Left ventricle myocardium inferior (tissue), 1 donor: ENCODE measurements at places on chromosomes 6 and 20. TPM values are rescaled to one million over a fixed set of nuclear protein-coding genes. Genes with fewer than 3 reads are reported as not detected.

- peaks cover 39% of the 10 kb centered on the region for H3K4me1 ChIP-seq
- H3K4me3 ChIP-seq, result peak overlapping the region; percentile 75
- H3K27ac ChIP-seq, result peak overlapping the region; percentile 93
- no peaks in the 10 kb centered on the region for H3K36me3 ChIP-seq
- DNase-seq, result no peak
Observed at GRCh38 chr6:7546020-7546369, 4.5 kb downstream of the DSP start.

DNA sequence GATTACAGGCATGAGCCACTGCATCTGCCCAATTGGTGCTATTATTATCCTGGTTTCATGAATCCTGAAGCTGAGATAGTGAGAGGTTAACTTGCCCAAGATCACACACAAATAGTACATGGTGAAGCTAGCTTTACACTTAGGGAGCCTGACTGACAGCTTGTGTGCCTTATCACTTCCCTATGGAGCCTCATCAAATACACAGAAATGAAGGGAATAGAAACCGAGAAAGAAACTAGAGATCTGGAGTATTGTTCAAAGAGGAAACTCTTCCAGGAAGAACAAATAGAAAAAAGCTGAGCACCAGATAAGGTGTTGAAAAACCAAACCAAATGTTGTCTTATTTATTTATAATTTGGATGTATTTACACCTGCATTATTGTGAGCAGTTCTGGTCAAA is 155.0 kb upstream of the CITED2 start:
- H3K27me3 ChIP-seq, result no peaks in the 10 kb centered on the region
- no peak overlapping the region for H3K27ac ChIP-seq
- H3K36me3 ChIP-seq, result no peaks in the 10 kb centered on the region
- peaks cover 8% of the 10 kb centered on the region for H3K4me1 ChIP-seq
- no peak for DNase-seq

- H3K27me3 ChIP-seq, result no peaks in the 10 kb centered on the region
- peaks cover 23% of the 10 kb centered on the region for H3K4me1 ChIP-seq
- no peaks in the 10 kb centered on the region for H3K36me3 ChIP-seq
- H3K4me3 ChIP-seq, result no peak overlapping the region
- DNase-seq, result no peak
Observed at GRCh38 chr6:163952005-163952404, 537.5 kb downstream of the QKI start.

DNA sequence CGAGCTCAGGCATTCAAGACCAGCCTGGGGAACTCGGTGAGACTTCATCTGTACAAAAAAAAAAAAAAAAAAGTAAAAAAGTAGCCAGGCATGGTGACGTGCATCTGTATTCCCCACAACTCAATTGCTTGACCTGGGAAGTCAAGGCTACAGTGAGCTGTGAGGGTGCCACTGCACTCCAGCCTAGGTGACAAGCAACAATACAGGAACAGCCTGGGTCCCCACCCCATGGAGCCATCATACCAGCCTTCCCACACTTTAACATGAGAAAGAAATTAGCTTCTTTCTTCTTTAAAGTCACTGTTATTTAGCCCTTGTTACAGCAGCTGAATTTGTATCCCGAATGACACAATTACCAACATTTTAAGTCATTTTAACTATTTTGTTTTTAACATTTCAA is 56.1 kb downstream of the SCML4 start:
- no peak overlapping the region for H3K4me3 ChIP-seq
- H3K27ac ChIP-seq, result no peak overlapping the region
- H3K27me3 ChIP-seq, result peaks cover 12% of the 10 kb centered on the region
- no peak for DNase-seq

GRIK2 gene
- total RNA-seq, result 11.3 TPM

DEFB132 gene
- not detected for total RNA-seq

TP53TG5 gene
- 0.80 TPM for total RNA-seq

CYP39A1 gene
- total RNA-seq, result 5.4 TPM

FAM83B gene
- 0.63 TPM for total RNA-seq

BTNL2 gene
- not detected for total RNA-seq

GRCh38 chr20:6492271-6493055 is 275.0 kb upstream of the BMP2 start:
- no peaks in the 10 kb centered on the region for H3K27me3 ChIP-seq
- H3K27ac ChIP-seq, result no peak overlapping the region
- no peaks in the 10 kb centered on the region for H3K36me3 ChIP-seq
- no peak for DNase-seq
- no peaks in the 10 kb centered on the region for H3K4me1 ChIP-seq
- peak overlapping the region; percentile 12 for H3K4me3 ChIP-seq

DNA sequence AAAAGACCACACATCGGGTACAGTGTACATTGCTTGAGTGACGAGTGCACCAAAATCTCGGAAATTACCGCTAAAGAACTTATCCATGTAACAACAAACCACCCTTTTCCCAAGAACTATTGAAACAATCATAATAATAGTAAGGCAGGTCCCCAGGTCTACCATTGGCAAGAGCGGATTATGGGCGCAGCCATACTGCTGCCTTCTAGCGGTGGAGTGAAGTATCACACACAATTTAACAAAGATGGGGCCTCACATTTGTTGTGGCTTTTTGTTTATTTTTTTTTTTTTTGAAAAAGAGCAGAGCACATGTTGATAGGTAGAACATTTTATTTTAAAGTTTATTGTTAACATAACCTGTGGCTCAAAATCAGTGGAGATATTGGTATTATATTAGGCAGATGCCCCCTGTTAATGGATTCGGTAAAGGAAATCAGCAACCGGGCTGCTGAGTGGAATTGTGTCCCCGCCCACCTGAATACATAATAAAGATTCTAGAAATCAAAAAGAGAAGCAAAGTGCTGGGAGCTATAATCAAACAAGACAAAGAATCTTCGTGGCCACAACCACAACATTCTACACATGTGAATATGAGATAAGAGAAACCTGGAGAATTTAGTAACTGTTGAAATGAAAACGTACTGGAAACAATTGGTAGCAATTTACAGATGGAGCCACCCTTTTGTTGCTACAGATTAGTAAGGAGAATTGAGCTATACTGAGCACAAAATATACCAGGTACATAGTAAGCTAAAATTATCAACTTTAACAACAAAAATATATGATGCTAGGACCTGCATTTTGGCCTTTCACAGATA is 94.2 kb upstream of the EXOC2 start:
- DNase-seq, result no peak
- no peaks in the 10 kb centered on the region for H3K4me1 ChIP-seq
- no peak overlapping the region for H3K4me3 ChIP-seq

- DNase-seq, result no peak
- no peaks in the 10 kb centered on the region for H3K27me3 ChIP-seq
- H3K27ac ChIP-seq, result no peak overlapping the region
- H3K36me3 ChIP-seq, result no peaks in the 10 kb centered on the region
- H3K4me3 ChIP-seq, result no peak overlapping the region
- H3K4me1 ChIP-seq, result peaks cover 21% of the 10 kb centered on the region
Observed at GRCh38 chr6:47653706-47654105, 44.7 kb upstream of the ADGRF4 start.

DNA sequence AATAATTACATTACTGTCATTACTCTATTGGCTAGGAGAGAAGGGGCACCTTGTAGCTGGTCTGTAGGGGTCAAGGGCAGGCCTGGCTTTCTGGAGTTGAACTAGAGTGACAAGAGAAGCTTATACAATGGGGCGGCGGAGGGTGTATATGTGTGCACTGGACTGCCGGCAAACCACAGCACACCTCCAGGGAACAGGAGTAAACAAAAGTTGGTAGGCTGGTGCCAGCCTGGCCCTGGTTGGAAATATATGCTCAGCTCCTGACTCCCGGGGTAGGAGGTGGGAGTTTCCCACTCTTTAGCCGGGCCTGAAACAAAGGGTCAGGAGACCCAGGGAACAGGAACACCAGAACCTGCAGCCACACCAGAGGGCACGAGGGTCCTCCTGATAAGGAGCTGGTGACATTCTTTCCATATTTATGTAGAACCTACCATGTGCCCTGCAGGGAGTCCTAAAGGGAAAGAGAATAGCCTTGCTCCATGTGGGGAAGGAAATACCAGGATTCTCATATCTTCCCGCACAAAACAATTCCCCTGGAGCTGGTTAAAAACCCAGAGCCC is 5.1 kb downstream of the C6orf132 start:
- peaks cover 13% of the 10 kb centered on the region for H3K4me1 ChIP-seq
- H3K4me3 ChIP-seq, result no peak overlapping the region
- peaks cover 12% of the 10 kb centered on the region for H3K27me3 ChIP-seq
- no peak for DNase-seq
- no peak overlapping the region for H3K27ac ChIP-seq

C6orf52 gene
- total RNA-seq, result 1.5 TPM

- DNase-seq, result no peak
- peaks cover 15% of the 10 kb centered on the region for H3K36me3 ChIP-seq
- peak overlapping the region; percentile 65 for H3K4me3 ChIP-seq
- H3K27me3 ChIP-seq, result no peaks in the 10 kb centered on the region
Observed at GRCh38 chr6:116512111-116512559, 696 bp downstream of the CALHM5 start.

- DNase-seq, result no peak
- H3K4me1 ChIP-seq, result peaks cover 4% of the 10 kb centered on the region
- H3K27ac ChIP-seq, result no peak overlapping the region
- no peaks in the 10 kb centered on the region for H3K36me3 ChIP-seq
- H3K4me3 ChIP-seq, result no peak overlapping the region
- H3K27me3 ChIP-seq, result peaks cover 74% of the 10 kb centered on the region
Observed at GRCh38 chr20:57282670-57283361, 16.4 kb upstream of the BMP7 start.

SMPD2 gene
- 3.5 TPM for total RNA-seq

GRCh38 chr20:62168061-62168460 is 14.8 kb upstream of the MTG2 start:
- no peak for DNase-seq
- no peak overlapping the region for H3K4me3 ChIP-seq
- peaks cover 64% of the 10 kb centered on the region for H3K36me3 ChIP-seq
- H3K27me3 ChIP-seq, result no peaks in the 10 kb centered on the region
- no peak overlapping the region for H3K27ac ChIP-seq

DNA sequence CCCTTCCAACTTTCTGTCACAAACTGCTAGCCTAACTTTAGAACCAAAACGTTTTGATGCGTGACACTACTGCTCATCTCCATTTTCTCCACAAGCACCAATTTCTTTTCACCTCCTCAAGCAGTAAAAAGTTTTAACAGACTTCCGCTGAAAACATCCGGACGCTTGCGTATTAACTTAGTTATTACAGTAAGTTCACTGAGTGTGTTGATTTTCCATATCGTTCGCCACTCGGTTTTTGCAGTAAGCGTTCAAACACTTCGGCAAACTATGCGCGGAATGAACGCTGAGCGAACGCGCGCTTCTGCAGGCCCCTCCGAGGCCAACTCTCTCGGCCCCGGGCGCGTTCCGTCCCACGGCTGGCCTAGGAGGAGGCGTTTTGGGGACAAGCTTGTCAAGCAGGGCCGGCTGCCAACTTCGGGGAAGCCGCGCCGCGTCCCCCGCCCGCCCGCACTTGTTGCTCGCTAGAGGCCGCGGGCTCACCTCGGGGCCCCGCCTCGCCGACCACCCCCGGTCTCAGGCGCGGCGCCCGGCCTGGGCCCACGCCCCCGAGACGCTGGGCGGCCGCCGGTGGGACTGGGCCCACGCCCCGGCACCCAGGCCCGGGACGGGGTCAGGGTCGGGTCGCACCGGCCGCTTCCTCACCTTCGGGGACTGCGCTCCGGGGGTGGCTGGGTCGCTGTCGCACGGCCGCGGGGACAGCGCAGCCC is 945 bp downstream of the PHF10 start:
- H3K4me3 ChIP-seq, result peak overlapping the region; percentile 78
- peaks cover 34% of the 10 kb centered on the region for H3K4me1 ChIP-seq
- H3K27me3 ChIP-seq, result no peaks in the 10 kb centered on the region
- DNase-seq, result peak; percentile 87
- H3K27ac ChIP-seq, result peak overlapping the region; percentile 95

- H3K4me1 ChIP-seq, result peaks cover 37% of the 10 kb centered on the region
- no peaks in the 10 kb centered on the region for H3K36me3 ChIP-seq
- DNase-seq, result no peak
- H3K27ac ChIP-seq, result peak overlapping the region; percentile 51
- H3K27me3 ChIP-seq, result no peaks in the 10 kb centered on the region
- no peak overlapping the region for H3K4me3 ChIP-seq
Observed at GRCh38 chr6:1820714-1821113, 211.0 kb downstream of the FOXC1 start.
